ENCODE measurements at places on chromosomes 12 and 14.
A peak's percentile ranks its signal among the peaks of the same experiment; 100 is the strongest.

GRCh38 chr12:38149395-38150073, 167.0 kb upstream of the ALG10B start:
- DNase-seq = no peak

DNA sequence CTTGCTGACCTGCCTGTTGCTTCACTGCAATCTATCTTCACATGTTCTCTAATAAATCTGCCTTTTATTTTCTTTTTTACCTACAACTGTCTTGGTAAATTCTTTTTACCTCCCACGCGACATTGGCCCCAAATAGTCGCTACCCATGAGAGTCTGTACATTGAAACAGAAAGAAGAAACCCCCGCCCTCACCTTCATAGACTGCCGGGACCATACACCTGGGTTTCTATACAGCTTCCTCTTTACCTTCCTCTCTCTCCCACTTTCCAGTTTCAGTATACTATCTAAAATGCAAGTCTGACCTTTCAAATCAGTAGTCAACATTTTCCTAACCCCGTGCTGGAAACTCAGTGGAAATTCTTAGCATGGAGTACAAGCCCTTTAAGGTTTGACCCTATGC, 4.8 kb downstream of the SLC8A3 start:
- DNase-seq = no peak

DNA sequence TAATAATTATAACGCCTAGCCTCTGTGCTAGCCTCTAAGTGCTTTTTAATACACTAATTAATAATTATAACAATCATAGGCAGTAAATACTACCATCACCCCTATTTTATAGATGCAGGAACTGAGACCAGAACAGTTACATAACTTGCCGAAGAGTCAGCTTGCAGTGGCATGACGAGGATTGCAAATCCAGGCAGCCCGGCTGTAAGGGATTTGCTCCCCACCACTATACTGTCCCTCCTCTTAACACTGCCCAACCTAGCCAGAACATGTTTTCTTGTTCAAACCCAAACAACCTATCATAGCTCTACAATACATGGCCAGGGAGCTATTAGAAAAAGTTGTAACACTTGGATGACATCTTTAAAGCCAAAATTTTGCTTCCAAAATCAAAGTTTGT, 33.9 kb upstream of the VASH1 start:
- DNase-seq = no peak

DNA sequence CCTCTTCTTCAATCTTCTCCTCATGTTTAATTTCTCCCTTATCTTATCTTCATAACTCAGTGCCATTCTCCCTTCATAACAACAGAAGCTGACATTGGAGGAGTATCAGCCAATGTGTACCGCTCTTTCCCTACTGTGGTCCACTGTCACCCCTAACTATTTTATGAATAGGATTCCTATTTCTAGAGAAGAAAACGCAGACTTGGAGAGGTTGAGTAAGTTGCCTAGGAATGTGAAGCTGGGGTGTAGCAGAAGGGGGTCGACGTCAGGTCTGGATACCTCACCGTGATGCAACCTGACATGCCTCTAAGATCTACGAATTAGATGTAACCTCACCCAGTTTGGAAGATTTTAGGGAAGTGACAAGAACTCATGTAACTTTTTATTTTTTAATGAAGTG, 17.1 kb downstream of the LMO3 start:
- DNase-seq = no peak

DNA sequence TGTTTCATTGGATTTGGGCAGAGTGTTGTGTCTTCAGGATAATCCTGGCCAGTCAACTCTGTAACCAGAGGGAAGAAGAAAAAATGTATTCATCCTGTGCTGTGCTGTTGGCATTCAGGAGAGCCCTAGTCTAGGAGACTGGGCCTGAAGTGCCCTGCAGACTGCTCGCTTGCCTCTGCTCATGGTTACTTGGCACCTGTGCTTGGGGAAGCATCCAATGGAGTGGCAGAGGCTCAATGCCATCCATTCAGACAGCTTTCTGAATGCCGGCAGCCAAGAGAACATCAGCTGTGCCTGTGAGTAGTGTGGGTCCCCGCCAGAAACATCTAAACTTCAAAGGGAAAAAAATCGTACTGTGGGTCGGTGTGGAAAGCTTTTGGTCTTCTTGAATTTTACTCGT, 124.2 kb downstream of the SRGAP1 start:
- DNase-seq = no peak

GRCh38 chr12:48334808-48335207, 15.9 kb downstream of the ZNF641 start:
- DNase-seq = no peak

- no peak for DNase-seq
Observed at GRCh38 chr12:91854725-91855124, 290.9 kb downstream of the BTG1 start.

DNA sequence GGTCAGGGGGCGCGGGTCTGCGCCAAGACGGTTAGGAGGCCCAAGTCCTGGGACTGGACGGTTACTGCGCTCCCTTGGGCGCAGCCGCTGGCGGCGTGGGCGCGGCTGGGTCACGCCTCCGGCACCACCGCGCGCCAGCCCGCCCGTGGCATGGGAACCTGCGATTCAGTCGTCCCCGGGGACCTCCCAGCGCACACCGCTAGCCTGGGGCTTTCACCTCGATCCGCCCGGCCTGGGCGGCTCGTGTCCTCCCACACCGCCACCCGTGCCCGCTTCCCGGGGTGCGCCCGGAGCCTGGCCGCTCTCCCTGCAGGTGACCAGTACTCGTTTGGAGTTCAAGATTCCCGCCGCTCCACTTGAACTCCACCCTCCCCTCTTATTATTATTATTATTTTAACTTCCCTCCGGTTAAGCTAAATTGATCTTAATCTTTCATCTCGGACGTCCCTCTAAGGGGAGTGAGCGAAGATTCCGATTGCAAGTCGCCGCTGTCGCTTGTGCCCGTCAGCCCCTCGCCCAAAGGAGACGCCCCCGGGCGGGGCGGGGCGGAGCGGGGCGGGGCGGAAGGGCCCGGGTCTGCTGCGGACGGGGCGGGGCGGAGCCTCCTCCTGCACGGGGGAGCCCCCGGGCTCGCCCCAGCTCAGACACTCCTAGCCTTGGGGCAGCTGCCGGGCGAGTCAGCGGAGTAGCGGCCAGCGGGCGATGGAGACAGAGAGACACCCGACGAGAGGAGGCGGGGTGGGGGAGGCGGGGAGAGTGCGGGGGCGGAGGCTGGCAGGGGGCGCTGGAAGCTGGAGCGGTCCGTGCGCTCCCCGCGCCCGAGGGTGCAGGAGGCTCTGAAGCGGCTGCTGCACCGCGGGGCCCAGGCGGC, at the start of gene KCNMB4:
Gene KCNMB4, plus strand, starts transcription at position 643 of the 871 bp plus-strand sequence. CDS start 445 bp downstream, outside the sequence.
- peak; percentile 76 for DNase-seq

GRCh38 chr12:110245369-110245772, 35.7 kb upstream of the ATP2A2 start:
- DNase-seq = peak; percentile 25

DNA sequence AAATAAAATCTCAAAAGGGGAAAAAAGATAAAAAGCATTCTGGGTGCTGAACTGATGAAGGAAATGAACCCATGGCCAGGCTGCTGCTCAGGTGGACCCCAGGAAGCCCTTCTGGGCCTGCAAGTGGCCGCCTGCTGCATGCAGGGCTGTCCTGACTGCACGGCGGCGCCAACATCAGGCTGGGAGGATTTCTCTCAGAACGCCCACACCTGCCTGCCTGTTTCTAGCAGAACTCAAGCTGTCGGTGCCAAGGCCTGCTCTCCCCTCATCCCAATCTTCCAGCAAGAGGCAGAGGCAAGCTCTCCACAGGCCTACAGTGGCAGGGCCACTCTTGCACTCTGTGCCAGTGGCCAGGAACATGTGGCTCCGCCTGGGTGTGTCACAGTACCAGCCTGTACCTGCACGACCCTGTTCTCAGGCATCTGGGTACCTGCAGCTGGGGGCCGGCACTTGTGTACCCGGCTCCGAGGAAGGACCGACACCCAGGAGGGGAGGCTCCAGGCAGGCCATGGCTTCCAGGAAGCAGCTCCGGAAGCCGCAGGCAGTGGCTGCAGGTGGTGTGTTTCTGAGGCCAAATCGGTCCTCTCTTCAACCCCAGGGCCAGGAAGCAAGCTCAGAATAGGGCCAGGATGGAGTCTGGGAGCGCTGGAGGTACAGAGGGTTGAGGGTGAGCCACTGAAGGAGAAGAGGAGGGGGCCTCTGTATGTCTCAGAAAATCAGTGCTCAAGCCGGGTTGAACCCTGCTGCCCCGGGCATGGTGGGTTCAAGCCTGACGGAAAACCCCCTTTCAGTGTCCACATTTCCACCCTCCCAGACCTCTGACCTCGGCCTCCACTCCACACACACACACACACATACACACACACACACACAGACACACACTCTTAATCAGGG, 2.5 kb upstream of the INF2 start:
- no peak for DNase-seq

DNA sequence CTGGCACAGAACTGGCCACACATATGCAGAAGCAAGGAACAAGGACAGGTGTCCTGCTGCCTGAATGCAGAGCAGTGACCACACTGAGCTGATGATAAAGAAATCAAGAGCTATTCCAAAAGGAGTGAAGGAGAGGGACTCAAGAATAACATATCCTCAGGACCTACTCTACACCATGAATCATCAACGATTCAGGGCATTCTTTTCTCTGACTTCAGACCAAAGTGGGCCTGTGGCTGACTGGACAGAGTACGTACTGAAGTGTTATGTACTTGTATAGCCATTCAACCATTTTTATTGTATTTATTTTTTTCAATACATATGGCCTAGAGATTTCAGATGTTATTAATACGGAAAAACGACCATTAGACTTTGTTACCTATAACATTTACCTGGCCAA, 177.5 kb upstream of the TMTC1 start:
- no peak for DNase-seq

GRCh38 chr12:107668320-107669098, 17.1 kb upstream of the PWP1 start:
- DNase-seq = no peak

GRCh38 chr12:115013236-115013981, 329.4 kb upstream of the TBX3 start:
- no peak for DNase-seq

DNA sequence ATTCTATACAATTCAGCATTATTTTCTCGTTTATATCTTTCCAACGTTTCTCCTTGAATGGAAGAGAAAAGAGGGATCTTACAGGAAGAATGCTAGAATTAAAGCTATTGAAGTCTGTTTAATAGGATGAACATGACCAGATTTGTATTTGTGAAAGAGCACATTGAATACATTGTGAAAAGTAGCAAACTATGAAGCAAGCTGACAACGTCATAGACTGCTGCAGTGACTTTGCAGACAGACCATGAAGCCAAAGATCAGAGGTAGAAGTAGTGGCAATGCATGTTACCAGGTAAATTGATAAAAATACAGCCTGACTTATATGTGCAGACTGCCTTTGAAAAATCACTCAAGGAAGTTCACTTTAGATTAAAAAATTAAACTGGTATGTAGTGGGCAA, 146.1 kb downstream of the RASSF9 start:
- DNase-seq = no peak

DNA sequence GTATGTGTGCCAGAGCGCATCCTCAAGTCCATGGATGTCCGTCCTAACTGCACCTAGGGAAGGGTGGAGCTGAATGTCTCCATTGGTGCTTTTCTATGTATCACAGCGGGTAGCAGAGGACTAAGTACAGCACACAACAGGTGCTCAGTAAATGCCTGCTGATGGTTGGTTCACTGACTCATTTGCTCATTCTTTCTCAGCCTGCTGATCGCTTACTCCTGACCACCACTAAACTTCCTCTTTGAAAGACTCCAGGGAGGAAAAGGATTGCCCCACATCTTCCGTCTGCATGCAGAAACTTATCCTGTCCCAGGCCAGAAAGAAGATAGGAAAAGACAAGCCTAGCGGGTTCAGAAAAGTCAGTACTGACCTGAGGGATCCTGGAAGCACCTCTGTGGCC, 66.3 kb downstream of the B4GALNT3 start:
- no peak for DNase-seq

- DNase-seq = no peak
Observed at GRCh38 chr12:121190523-121191031, 19.4 kb upstream of the P2RX4 start.

GRCh38 chr12:15270591-15270990, 49.4 kb upstream of the RERG start:
- no peak for DNase-seq

DNA sequence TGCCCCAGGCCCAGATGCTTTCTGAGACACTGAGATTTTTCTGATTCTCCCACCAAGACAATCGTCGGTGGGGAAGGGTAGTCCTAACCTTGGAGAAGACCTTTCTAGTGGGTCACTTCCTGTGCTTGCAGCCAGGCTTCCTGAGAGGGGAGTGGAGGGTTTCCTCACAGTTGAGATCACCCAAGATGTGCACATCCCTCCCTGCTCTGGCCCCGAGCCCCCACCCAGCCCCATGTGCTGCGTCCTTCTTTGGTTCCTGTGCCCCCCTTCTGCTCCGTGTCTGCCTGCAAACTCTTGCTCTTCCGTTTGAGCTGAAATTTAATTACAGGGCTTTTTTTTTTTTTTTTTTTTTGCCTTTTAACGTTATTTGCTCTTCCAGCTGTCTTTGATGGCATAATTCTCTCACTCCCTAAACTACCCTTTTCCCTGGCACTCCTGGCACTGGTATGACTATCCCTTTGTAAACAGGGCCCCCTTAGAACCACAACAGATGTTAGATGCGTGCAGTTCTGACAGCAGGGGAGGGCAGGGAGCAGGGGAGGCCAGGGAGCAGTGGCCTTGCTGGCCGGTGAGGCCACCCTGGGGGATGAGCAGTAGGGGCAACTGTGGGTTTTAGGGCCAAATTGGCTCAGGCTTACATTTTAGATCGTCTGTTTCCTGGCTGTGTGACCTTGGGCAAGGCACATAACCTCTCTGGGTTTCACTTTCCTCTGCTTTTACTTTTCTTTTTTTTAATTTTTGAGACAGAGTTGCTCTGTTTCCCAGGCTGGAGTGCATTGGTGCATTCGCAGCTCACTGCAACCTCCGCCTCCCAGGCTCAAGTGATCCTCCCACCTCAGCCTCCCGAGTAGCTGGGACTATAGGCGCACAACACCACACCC, 144.5 kb downstream of the PHETA1 start:
- DNase-seq = no peak

DNA sequence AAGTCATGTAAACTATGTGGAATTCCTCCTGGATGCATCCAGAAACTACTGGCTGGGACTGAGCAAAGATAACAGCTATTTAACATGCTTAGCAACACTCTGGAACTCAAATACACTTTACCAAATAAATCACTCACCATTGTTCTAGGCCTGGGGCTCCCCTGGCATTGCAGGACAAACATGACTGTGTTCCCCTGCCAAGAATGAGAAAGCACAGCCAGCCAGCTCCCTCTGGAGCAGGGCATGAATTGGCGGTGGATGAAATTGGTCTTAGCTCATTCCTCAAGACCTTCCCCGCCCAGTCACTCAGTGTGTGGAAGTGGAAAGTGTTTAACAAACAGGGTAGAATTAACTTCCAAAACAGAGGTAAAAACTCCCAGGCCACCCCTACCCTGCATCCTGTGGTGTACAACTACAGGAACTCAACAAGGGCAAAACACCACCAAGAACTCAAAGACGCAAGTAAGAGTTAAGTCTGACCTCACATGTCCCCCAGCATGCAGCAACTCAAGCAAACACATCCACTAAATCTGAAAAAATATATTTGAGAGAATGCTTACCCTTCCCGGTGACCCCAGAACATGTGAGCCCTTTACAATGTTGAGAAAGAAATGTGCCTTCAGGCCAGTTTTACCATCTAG, 58.4 kb upstream of the BDKRB2 start:
- DNase-seq = no peak

GRCh38 chr12:104569346-104570173, 112.8 kb downstream of the CHST11 start:
- DNase-seq = no peak
